Activated T-helper 1 cell treated with anti-CD3 and anti-CD28 coated beads, Interleukin-2, amount 50 U/mL, for 16 hours (primary cell): ENCODE measurements at places on chromosomes 12 and 14.

GRCh38 chr12:4506870-4507269 is 31.8 kb upstream of the RAD51AP1 start:
- DNase-seq: no peak

DNA sequence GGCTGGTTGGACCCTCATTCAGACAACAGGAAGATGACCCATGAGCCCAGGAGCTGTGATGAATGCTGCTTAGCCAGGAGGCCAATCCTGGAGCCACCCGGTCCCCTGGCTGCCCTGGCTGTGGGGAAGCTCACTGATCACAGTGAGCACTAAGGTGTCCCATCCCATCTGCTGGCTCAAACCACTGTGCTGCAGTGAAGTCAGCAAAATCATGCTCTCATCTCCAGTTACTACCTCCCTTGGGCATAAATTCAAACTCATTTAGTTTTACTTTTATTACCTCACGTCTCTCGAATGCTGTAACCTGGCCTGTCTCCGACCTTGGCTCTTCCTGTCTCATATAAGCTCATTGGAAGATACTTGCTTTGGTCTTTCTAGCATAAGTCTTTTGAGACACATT is 112.4 kb downstream of the APAF1 start:
- DNase-seq: no peak

- DNase-seq: no peak
Observed at GRCh38 chr14:31449971-31450610, 7.2 kb downstream of the DTD2 start.

DNA sequence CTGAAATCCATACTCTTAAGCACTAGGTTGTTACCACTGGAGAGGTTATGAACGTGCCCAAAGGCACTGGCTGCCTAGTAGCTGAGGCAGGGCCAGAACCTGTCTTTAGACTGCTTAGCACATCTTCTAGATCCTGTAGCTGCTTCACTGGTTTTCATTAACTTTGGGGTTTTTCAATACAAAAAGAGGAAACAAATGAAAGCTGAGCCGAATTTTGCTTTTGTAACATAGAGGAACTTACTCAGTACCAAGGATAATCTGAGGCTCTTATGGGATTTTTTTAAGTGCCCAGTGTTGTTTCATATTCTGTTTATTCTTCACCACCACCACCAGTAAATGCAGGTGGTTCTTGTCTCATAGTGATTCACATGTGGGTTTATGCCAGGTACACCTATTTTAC is 396.1 kb downstream of the RAD51B start:
- DNase-seq: no peak

DNA sequence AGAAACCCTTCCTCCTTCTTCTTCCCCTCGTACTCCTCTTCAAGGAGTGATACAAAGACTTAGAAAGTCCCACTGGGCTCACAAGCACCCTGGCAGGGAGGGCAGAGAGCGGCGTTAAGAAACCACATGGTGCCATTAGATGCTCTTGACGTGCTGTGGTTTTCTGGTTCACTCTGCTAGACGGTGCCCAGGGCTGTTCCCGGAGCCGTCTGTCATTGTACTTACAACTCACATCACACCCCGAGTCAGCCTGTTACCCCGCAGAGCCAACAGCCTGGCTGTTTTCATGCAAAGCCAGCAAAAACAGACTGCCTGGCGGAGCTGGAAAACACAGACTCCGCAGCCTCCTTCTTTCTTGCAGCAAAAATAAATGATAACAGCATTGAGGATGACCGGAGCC is 232.6 kb upstream of the TBX3 start:
- DNase-seq: no peak

DNA sequence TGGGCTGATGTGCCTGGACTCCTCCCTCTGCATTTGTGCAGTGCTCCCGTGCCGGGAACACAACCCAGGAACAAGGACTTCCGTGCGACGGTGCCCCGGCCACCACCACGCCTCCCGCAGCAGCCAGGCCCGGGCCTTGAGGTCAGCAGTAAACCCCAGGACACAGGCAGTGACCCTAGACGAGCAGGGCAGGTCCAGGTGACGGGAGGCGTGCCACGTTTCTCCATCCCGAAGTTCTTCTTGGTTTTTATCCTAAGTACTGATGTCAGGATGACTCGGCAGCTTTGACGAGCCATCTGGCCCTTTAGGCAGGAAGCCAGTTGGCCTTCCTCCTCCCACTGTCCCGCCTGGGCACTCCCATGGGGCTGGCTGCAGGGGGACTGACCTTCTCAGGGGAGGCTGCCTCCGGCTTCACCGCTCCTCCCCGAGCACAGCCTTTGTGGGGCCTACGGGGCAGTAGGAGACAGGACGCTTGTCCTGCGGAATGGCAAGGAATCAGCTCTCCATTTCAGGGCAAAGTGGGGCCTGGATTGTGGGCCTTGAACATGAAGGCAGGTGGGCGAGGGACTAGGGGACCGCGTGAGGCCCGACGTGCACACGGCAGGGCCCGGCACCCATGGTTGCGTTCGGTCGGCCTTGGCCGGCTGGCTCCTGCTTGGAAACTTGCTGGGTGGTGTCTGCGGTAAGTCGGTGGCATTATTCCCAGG is 94.1 kb downstream of the FBXL14 start:
- DNase-seq: no peak

DNA sequence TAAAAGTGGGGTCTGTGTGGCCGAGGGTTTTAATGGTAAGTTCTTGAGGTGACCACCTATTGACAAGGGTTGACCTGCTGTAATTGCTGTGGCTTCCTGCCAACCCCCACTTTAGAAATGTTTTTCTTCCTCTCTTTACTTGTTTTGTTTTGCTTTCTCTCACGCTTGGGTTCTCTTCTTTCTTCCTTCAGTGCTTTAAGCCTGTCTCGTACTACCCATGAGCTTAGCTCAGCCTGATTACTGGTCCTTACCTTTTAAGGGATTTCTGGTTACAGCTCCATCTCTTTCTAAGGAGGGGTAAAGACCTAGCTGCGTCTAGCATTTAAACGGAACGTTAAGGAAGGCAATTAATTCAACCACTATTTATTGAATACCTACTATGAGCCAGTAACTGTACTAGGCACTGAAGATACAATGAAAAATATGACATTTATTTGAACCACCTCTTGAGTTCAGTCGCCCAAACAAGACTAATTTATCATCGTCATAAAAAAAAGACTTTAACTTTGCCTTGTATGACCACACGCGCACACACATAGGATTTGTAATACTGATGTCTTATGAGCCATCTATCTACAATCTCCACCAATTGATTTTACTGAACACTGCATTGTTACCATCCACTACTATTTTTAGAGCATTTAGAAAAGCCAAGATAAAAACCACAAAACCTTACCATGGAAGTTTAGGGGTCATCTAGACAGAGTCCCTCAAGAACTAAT is 888 bp upstream of the PPP1R12A start:
- no peak for DNase-seq

DNA sequence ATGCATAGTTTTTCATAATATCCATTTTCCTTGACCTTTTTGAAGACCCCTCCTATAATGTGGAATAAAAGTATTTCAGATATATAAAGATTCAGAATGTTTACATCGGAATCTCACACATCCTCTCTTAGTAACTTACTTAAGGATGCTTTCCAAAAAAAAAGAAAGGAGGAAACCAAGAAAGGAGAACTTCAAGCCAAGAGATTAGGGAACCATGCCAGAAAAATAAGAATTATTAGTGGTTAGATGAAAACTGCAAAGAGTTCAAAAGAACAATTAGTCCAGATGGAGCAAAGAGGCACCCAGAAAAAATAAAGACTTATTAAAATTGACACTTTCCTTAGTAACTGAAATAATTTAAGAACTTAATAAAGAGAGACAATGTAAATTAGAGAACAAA is 179.2 kb downstream of the DUSP6 start:
- no peak for DNase-seq

DNA sequence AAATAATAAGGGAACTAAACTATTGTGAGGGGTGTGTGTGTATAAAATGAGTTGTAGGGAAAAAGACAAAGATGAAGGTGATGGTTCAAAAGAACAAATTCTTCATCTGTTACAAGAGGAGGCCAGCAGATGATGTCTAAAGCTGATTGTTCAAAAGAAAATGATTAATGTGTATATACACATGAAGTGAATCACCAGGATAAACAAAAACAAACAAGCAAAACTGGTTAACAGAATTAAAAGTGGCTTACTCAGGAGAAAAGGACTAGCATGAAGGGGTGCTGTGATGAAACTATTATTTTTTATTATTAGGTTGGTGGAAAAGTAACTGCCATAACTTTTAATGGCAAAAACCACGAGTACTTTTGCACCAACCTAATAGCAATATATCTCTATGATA is 348.4 kb downstream of the BCL11B start:
- DNase-seq: no peak

- no peak for DNase-seq
Observed at GRCh38 chr12:18468246-18469075, 207.1 kb downstream of the PIK3C2G start.

GRCh38 chr12:64801381-64801780 is 23.1 kb upstream of the TBC1D30 start:
- no peak for DNase-seq

- no peak for DNase-seq
Observed at GRCh38 chr14:82029038-82029437, 495.4 kb upstream of the SEL1L start.

DNA sequence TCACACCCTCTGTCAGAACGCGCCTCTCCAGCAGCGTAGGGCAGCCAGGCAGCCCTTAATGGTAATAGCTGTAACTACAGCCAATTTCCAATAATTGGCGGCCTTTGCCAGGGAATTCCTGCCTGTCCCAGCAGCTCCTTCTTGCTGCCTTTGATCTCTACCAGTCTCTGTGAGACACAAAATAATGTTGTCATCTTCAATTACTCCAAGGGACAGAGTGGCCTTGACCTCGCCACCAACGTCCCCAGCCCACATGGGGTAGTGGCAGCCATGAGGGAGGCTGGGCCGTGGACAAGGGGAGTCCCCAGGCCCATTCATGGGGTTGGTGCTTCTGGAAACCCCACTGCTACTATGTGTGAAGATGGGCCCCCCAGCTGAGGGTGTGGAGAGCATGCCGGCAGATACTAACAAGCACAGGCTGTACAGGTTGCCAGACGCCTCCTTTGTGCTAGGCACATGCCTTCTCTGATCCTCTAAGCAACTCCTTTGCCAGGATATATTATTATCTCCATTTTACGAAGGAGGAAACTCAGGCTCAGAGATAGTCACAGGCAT is 17.4 kb upstream of the CLMN start:
- DNase-seq: no peak

DNA sequence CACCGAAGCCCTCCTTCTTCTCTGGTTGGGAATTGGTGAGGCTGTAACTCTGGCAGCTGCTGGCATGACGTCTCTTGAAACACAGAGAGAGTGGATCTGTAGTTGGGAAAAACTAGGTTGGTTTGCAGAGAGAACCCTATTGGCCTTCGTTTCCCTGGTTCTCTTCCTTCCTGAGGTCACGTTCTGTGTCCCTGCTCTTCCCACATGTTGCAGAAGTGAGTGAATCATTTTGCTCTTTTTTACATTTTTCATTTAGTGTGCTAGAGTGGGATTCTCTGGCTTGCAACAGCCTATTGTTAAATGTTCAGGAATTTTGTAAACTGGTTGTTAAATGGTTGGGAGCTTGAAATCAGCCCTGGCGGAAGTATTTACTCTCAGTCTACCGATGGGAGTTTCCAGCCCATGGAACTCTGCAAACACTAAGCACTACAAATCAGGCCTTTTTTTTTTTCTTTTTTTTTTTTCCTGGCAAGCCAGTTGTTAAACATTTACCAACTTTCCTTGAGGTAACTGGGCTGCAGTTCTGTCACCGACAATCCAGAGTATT is 26.8 kb upstream of the CKAP4 start:
- no peak for DNase-seq

DNA sequence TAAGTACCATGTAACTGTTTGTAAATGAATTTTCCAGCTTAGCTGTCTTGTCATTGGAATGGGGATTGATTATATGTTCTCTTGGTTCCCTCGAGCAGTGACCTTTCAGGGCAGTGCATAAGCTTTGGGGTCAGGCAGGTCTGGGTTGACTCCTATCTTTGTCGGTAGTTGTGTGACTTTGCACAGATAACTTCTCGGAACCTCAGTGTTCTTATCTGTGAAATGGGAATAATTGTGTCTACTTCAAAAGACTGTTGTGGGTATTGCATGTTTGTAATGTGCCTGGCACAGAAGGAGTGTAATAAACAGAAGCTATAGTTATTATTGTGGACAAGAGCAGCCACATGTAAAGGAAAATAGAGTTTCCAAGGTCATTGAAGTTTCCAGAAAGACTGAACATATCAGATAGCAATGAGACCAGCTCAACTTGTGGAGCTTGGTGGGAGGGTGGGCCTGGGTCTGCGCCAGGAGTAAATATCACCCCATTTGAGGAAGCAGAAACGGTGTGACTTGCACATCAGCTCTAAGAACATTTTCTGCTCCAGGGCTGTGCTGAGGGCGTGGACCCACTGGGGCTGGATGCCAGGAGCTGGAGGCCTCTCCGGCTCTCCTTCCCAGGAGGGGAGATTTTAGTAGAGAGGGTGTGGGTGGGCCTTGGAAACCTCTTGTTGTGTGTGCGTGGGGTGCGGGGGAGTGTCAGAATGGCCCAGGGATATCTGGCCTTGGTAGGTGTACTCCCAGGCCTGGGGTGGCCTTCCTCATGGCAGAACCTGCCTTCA is 19.7 kb downstream of the FOS start:
- no peak for DNase-seq

DNA sequence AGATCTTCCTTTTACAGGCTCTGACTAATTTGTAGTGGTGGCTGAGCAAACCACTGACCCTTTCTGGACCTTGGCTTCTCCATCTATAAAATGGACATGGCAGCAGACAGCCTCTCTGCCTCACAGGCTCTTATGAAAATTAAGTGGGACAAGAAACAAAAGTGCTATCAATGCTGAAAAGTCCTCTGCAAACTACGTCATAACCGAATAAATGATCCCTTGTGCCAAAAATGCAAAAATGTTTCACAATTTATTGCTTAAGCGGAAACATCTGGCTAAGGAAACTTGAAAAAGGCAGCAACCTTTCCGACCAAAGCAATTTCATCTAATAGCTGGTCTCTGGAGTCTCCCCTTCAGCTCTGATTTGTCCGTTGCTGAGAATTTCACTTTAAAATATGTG is 108.5 kb upstream of the PLXNC1 start:
- no peak for DNase-seq

GRCh38 chr12:110367181-110367864 is 36.2 kb downstream of the ANAPC7 start:
- DNase-seq: no peak

GRCh38 chr12:75192196-75192595 is 17.4 kb downstream of the KCNC2 start:
- no peak for DNase-seq

- no peak for DNase-seq
Observed at GRCh38 chr14:87698481-87698880, 294.5 kb downstream of the GALC start.

- DNase-seq: no peak
Observed at GRCh38 chr14:77322250-77322902, 1.5 kb downstream of the GSTZ1 start.

- DNase-seq: peak; percentile 24
Observed at GRCh38 chr14:101947577-101947903, 16.8 kb upstream of the DYNC1H1 start.

GRCh38 chr14:87966816-87967215 is 26.2 kb downstream of the GALC start:
- no peak for DNase-seq

GRCh38 chr12:92259291-92259690 is 113.6 kb upstream of the BTG1 start:
- DNase-seq: no peak

- no peak for DNase-seq
Observed at GRCh38 chr12:46944771-46945170, 119.0 kb upstream of the SLC38A4 start.
